Activated CD8-positive, alpha-beta memory T cell treated with anti-CD3 and anti-CD28 coated beads, Interleukin-2, amount 50 U/mL, for 4 hours (primary cell): ENCODE measurements at places on chromosomes 7 and 10.
A peak's percentile ranks its signal among the peaks of the same experiment; 100 is the strongest.

DNA sequence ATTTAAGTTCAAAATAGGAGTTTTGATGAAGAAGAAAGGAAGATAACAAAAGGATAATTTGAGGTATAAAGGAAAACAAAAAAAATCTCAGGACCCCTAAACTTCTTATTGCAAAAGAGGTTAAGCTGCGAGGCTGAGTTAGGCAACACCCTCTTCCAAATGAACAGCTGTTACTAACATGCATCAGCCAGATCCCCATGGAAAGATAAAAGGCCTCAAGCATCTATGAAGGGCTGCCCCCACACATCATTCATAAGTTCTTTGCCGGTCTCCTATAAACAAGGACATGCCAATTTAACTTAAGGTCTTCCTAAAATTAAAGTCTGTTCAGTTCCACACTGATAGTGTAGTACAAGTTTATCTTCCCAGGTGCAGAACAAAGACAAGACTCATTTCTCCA lies 75.8 kb upstream of the IMMP2L start:
- no peak for DNase-seq

DNA sequence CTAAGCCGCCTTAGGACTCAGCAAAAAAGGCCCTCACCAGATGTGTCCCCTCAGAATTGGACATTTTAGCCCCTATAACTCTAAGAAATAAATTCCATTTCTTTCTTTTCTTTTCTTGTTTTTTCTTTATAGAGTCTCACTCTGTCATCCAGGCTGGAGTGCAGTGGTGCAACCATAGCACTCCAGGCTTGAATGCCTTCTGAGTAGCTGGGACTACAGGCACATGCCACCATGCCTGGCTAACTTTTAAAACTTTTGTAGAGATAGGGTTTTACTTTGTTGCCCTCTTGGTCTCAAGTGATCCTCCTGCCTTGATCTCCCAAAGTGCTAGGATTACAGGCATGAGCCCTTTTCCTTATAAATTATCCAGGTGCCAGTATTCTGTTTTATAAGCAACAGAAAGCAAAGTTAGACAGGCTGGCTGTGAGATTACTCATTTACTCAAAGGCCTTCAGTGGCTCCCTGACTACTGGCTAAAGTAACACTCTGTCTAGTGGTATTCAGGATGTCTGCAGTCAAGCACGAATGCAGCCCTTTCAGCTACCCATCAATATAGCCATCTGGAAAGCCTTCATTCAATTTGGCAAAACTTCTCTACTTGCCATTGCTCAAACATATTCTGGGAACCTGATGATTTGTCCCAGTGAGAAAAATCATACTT lies 128.6 kb downstream of the ICA1 start:
- DNase-seq: no peak

DNA sequence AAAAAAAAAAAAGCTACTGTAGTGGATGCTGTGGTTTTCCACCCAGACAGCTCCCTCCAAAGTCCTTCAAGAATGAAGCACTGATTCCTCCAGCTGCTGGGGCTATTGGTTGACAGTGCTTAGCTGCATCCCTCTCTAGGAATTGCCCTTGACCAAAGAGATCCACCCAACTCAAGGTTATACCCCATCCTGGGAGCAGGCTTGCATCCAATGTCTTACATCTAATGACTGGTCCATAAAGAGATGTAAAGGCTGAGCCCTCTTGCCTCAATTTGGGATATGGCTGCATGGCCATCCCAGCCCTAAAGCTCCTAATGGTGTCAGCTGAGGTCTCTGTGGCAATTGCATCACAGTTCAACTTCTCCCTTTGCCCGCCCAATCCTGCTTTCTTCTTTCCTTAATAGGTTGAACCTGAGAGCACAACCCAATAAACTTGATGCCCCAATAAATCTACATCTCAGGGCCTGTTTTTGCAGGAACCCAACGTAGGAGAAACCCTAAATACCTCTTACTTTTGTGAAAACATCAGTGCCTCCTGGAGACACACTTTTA lies 4.4 kb downstream of the GPR37 start:
- DNase-seq: no peak

DNA sequence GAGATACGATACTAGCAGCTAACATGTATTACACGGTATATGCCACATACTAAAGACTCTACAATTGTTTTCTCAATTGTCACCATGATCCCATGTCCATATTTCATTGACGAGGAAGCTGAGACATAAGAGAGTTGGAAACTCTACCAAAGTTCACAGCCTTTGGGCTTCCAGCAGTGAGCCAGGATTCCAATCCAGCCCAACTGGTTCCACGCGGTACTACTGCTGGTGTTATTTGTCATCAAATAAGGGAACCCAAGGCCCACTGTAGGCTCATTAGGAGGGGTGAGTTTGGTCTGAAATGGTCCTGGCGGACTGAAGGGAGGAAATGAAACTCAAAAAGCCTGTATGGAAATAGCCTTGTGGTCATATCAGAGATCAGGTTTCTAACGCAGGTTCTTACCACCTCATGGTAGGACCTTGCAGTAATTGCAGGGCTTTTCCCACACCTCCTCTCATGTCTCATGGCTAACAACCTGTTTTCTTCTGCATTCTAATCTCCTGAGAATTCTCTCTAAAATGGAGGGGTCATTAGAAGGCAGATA lies 814.6 kb downstream of the LRMDA start:
- DNase-seq: no peak

DNA sequence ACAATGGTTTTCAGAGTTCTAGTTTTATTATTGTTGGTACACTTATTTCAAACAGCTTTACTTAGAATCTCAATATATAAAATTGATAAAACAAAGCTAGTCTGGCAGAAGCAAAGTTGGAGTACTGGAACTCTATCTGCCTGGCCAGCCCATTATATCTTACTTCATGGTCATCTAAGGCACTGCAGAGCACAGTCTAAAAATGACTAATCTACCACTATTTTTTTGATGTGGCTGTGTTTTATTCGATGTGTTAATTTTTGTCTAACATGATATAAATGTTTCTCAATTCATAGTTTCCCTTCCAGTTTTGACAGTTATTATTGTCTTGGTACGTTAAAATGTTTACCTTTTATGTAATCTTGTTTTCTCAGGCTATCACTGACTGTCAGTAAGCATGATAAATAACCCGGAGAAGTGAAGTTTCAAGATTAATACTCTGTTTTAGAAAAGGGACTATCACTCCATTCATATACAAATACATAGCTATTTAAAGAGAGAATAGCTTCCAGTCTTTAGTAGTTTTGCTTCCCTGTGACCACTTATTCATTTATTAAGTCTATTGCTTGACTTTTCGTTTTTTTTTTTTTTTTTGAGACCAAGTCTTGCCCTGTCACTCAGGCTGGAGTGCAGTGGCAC lies 60.6 kb upstream of the CSTF2T start:
- no peak for DNase-seq

DNA sequence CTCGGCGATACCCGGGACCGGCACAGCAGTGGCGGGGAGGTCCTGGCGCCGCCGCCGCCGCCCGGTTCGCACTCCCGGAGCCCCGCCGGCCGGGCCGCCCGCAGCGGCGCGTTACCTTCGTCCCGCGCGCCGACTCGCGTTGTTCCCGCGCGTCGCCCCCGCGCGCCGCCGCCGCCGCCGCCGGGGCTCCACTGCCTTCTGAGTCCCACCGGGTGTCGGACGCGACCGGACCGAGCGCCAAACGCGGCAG lies at the start of gene EZH2:
Gene EZH2, minus strand, starts transcription at position 243 of the 250 bp plus-strand sequence. CDS start 36,993 bp downstream, outside the sequence.
- DNase-seq: no peak

- DNase-seq: no peak
Observed at GRCh38 chr10:114477285-114477684, 73.0 kb upstream of the AFAP1L2 start.

- no peak for DNase-seq
Observed at GRCh38 chr7:17297243-17297642, 1.2 kb upstream of the AHR start.

DNA sequence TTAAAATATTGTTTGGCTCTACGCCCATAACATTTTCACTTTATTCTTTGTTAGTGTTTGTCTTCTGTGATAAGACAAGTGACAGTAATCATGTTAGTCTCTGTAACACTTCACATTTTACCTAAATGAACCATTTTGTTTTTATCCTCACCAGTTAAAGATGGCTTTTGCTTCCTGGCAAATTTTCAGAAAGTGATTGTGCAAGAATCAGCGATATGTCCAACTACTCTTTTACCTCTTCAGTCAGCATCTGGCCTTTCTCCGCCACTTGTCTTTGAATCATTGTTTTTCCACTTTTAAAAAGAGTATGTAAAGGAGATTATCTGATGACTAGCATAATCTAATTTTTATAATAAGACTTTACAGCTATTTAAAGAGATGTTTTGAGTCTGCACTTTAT lies 3.5 kb downstream of the DGKB start:
- no peak for DNase-seq

GRCh38 chr7:121420976-121421375 lies 24.9 kb upstream of the FAM3C start:
- DNase-seq: no peak

DNA sequence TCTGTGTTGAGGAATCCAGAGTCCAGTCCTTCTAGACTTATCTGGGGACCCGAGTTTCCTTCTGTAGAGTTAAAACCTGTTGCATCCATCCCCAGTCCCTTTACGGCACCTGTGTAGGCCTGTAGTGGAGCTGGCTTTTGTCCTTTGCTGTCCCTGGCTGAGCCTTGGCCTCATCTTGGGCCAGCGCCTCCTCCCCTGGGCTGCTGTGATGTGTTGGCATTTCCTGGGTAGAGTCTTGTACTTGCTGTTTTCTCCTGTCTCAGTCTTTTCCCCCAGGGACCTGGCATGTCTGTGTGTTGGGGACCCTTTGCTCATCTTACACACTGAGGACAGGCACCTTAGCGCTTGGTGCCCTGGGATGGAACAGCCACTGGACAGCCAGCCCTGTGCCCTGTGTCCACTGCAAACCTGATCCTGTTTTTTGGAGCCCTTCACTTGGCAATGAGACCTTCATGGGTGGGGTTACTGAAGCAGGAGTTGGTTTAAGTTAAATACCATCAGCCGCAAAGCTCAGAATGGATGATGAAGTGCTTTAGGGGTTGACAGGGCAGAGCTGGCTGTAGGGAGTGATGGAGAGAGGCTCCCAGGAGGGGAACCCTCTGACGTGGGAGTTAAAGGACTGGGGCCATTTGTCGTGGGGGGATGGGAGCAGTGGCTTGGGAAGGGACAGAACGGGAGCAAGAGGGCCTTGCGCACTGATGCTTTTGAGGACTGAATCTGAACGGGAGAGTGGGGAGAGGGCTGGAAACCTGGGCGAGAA lies 50.9 kb downstream of the CUX1 start:
- DNase-seq: no peak

- no peak for DNase-seq
Observed at GRCh38 chr10:71659111-71659634, 60.4 kb downstream of the C10orf105 start.

GRCh38 chr7:1752771-1753563 lies 82.9 kb downstream of the ELFN1 start:
- DNase-seq: no peak

DNA sequence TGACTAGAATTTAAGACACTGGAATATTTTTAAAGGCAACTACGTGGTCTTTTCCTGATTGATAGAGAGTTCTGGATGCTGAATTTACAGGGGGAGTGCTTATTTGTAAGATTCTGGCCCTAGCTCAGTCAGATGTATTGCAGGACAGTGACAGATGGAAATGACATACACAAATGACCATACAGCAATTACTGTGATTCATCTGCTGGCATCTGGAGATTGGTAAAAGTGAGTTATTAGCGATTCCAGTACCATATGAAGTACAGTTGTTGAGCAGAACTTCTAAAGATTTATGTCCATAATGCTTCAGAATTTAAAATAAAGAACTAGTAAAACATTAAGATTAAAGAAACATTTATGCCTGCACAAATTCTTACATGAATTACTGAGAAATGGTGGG lies 243.2 kb downstream of the CRPPA start:
- no peak for DNase-seq

DNA sequence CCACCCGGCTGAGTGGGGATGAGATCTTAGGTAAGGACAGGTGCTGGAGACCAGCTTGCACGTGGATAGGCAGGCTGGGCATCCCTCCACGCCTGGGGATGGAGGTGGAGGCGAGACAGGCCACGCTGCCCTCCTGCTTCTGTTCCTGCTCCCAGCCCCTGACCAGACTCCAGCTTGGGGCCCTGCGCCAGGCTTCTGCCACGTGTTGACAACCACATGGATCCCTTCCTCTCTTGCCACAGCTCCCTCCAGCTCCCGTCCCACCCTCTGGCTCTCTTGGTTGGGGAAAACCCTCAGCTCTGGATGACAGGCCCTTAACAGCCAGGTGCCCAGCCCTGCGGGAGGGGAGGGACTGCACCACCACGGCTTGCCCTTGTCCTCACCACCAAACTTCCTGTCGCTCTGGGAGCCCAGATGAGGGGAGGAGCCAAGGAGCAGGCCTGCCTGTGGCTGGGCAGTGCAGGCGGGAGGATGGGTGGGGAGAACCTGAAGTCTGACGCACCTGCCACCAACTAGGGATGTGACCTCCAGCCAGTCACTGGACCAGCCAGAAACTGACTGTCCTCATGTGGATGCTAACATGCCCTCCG lies 36.0 kb downstream of the KCNH2 start:
- peak; percentile 35 for DNase-seq

DNA sequence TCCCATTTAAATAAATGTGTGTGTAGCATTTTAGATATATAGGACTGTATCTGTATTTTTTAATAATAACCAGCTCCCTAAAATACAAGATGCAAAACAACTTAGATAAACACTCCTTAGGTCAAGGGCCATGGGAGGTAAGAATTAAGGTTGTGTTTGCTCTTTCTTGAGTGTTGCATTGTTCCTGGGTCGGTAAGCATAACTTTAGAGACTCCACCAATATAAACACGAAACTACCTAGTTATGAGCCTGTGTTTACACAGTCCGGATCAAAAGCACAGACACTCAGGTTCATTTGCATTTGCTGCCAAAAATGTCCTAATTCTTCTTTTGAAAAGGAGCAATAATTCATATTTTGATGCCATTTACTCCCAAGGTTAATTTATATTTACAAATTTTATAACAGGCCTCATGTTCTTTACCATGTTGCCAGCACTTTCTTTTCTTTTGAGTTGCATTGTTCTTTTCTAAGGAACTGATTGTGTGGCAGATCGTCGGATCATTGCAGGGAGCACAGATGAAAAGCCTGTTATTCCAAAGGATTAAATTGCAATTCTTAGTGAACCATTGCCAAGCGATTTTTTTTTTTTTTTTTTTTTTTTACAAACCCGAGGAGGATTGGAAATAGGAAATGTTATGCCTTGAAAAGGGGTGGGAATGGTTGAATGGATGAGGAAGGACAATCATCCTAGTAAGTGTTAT lies 45.8 kb upstream of the GLCCI1 start:
- DNase-seq: no peak

GRCh38 chr10:79608505-79609375 lies 2.0 kb upstream of the SFTPA1 start:
- peak; percentile 27 for DNase-seq
